ENCODE measurements at places on chromosomes 16 and 17.

DNA sequence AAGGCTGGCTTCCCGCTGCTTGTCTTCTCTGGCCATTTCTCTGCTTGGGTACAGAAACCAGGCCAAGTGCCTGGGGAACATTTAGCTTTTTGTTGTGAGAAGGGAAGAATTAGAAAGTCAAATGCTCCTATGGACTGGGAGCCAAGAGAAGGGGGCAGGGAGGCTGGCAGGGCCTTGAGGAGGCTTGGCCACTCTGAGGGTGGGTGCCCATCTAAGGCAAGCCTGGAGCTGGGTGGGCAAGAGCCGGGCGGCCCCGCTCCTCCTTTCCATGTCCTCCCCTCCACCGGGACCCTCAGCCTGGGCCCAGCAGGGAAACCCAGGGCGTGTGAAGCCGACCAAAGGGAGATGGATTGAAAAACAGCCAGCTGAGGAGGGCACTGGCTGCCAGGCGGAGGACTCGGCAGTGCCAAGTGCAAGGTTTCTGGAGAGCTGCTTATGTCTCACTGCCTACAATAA is 69.4 kb downstream of the NTN1 start:
- DNase-seq = no peak

DNA sequence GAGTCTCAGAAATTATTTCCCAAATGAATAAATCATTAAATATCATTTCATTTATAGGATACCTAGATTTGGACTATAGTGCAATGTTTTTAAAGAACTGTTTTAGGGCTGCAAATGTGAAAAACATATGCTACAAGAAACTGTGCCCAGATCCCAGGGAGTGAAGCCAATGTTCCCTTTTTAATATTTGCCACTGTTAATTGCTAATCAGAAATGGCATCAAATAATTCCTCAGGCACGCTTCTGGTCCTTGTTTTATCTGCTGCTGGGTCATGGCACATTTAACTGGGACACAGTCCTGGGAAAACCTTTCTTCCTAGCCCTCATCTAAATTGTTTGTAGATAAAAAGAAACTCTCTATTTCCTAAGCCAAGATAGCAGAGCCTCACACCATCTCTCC is 79.3 kb upstream of the CNTNAP4 start:
- DNase-seq = no peak

DNA sequence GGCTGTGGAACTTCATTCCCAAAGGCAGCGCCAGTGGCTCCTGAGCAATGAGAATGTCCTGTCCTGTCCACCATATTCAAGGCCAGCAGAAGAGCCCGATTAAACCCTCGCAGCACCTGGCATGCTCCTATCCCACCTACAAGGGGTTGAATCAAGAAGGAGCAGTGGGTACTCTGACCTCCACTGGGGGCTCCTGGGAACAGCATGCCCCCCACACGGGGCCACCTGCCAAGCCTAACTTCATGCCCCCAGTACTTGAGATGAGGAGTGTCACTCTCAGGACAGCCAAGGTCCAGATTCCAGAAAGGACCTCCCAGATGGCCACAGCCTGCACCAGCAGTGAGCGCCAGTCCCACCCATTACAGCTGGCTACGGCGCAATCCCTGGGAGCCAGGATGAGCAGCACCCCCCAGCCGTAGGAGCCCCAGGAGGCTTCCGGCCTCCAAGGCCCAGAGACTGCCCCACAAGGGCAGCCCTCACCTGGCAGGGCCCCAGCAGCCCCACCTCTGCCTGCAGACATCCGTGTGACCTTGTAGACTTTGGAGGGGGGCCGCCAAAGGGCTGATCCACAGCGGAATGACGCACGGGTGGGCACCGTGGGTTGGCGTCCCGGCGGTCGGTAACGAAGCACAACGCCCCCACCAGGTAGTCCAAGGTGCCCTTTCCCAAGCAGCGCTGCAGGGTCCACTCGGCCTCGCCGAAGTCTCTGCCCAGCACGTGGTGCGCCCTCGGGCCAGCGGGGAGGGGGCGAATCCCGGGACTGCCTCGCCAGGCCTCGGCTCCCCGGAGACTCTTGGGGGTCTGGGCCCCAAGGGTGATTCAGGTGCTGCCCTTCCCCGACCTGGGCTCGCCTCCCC is 1.0 kb upstream of the MPDU1 start:
- no peak for DNase-seq

GRCh38 chr17:79652999-79653643 is 42.3 kb upstream of the RBFOX3 start:
- DNase-seq = no peak

DNA sequence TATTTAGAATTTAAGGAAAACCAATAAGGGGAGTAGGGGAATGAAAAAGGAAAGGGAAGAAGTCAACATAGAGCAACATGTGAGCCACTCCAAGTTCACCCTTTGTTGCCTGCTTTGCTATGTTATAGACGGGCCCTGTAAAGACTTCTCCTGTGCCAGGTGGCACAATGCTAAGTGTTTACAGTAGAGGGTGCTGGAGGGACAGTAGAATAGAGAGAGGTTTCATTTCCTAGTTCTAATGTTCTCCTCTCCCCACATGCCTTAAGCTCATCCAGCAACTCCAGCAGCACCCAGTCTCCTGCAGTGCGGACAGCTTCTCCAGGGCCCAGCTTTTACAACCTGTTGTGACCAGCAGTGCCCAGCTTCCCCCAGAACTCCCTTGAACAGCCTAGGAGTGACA is 468.0 kb downstream of the HS3ST3B1 start:
- no peak for DNase-seq

- DNase-seq = no peak
Measured at GRCh38 chr17:37450112-37450511, 39.6 kb upstream of the DUSP14 start.

- DNase-seq = peak; percentile 89
Measured at GRCh38 chr17:9671559-9671958, 26.2 kb downstream of the USP43 start.

DNA sequence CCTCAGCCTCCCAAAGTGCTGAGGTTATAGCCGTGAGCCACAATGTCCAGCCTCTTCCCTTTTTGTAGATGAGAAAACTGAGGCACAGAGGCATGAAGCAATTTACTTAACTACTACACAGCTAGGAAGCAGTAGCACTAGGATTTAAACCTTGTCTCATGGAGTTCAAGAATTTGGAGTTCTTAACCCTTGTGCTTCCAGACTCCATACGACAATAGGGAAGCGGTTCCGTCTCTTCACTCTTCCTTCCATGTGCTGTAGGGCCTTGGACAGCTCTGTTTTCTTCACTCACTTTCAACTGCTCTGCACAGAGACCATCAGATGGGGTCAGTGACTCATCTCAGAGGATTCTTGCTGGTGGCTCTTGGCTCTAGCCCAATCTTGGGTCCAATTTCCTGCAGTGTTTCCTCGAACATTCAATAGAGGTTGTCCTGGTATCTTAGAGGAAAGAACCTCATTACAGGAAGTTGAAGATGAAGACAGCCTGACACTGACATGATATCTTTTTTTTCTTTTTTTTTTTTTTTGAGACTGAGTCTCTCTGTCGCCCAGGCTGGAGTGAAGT is 19.3 kb downstream of the ITGAL start:
- no peak for DNase-seq

DNA sequence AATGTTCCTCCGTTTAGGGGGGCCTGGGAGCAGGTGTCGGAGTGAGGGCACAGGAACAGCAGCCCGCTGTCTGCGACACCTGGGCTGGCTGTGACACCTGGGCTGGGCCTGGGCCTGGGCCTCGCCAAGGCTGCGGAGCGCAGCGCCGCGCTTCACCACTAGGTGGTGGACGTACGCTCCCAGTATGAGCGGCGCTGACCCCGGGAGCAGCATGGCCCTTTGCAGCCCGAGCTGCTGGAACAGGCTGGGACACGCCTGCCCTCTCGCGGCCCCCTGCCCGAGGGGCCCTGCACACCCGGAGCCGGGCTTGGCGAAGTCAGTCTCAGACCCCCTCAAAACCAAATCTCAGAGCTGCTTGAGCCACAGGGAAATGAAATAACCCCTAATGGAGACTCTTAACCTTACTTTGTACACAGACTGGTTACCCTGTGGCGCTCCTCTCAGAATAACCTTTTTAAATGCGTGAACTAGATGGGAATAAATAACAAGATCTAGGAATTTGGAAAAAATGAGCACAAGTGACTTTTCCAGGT is 38.6 kb upstream of the FA2H start:
- DNase-seq = peak; percentile 75
